Hippocampal formation (tissue), 2 donors: ENCODE measurements at places on chromosomes 11 and 22.

DNA sequence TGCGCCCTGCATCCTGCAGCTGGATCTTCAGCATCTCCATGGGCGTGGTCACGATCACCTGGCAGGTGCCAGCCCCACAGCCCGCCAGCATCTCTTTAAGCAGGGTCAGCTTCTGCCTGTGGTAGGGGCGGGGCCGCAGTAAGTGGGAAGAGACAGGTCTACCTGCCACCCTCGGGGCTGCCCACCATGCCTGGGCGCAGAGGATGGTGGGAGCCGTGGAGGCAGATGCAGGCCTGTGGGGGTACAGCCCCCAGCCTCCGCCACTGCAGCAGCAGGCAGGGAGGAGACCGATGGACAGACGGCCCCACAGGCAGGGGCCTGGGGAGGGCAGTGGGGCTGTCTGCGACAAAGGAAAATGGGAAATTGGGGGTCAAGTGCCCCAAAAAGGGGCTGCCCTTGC, 3.0 kb upstream of the CEND1 start:
- no peak for DNase-seq

- DNase-seq = no peak
Observed at GRCh38 chr11:33475993-33476392, 218.8 kb downstream of the HIPK3 start.

DNA sequence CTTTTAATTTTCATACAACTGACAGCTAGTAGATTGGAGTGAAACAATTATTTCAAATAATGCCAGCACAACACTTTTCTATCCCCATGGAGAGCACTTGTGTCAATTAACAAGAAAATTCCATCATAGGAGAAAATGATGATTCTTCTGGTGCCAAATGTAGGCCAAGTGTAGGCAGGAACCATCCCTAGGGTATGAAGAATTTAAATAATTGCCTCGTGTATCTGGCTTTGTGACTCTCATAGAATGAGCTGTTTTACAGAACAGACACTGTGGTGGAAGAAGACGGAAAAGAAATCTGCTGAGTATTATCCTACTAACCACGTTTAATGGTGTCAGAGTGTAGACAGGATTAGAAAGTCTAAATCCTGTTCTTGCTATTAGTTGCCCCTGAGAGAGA, 1542.2 kb downstream of the LRRC4C start:
- no peak for DNase-seq

DNA sequence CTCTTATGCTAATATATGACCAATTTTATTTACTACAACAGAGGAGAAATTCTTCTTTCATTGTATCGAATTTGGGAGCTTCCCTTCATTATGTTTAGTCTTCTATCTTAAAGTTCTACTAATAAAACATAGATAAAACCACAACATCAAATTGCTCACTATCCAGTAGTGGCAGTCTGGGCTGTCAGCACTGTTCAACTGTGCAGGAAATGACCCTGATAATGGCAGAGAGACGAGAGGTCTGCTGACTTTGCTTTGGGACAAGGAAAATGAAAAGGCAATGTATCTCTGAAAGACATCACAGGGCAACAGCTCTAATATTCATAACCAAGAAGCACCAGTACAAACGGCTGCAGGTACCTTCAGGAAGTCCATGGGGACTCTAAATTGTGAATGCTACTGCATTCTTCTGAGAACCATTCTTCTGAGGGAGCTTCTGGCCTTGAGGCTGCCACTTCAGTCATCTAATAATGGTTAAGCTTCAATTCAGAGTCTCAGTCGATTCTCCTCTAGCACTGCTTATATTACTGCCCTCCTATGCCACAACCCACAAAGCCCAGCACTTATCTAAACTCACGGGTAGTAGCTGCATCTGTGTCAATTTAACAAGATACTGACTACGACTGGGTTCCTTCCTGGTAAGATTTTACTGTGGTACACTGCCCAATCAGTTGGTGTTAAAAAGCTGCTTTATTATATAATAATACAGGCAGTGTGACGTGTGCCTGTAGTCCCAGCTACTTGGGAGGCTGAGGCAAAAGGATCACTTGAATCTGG, 44.2 kb downstream of the CKAP5 start:
- DNase-seq = no peak
